ENCODE measurements at places on chromosomes 12 and 14.

GRCh38 chr12:25845415-25845814, 113.1 kb upstream of the RASSF8 start:
- DNase-seq = no peak

DNA sequence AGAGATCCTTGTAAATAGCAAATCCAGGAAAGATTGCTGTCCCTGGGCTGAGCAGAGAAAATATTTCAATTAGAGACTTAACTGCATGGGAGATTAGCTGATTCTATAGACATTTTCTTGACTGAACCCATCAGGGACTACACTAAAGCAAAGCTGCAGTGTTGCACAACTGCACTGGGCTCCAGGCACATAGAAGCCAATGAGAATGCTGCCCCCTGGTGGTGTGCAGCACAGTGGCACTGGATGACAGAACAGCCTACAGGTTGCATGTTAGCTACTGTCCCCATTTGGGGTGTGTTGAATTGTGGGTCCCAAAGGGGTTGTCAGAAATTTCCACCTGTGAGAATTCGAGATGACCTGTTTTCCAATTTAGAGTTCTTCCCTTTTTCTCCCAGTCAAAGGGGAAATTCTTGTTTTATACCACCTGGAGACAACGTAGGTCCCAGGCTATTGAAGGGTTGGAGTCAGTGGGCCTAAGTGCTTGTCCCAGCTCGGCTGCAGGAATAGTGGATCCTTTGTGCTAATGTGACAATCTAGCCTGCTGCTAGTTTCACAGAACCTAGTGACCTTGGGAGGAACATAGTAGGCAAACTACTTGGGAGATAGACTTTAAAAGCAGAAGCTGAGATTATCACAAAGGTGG, 114.7 kb downstream of the SLC8A3 start:
- DNase-seq = peak; percentile 8

DNA sequence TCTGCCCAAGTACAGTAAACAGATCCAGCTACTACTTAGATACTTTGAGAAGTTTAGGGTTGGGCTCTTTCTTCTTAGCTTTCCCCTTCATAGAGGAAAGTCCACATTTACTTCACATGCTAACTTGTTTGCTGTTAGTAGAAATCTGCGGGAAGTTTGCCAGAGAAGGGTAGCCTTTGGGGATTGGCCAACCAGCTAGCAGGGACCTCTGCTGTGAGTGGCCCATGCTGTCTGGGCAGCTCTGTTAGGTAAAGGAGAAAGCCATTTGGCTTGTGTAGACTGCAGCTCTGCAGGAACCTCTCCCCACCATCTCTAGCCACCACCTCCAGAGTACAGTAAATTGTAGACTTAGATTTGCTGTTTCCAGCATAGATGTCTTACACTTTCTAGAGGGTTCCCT, 193.9 kb downstream of the RGS6 start:
- no peak for DNase-seq

GRCh38 chr14:30330445-30330844, 228.5 kb upstream of the G2E3 start:
- DNase-seq = no peak

DNA sequence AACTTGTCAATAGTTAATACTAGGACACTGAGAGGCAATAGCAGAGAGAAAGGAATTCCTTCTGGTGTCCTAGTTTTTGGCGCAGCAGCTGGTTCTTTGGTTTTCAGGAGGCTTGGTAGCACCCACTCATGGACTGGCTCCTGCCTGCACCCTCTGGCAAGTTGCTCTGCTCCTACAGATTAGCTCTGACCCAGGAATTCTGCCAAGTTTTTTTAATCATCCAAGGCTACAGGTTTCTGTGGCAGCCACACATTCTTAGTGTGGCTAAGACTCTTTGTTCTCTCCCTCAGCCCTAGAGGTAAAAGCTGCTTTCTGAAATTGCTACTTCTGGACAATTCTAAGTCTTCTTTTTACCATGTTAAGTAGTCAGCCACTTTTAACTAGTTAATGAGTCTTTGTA, 72.0 kb upstream of the FKBP4 start:
- DNase-seq = no peak

- DNase-seq = no peak
Observed at GRCh38 chr12:86945685-86946196, 689.5 kb upstream of the MGAT4C start.

- no peak for DNase-seq
Observed at GRCh38 chr12:15364221-15365160, 42.2 kb downstream of the PTPRO start.

- no peak for DNase-seq
Observed at GRCh38 chr12:14157088-14157747, 175.8 kb upstream of the GRIN2B start.

- no peak for DNase-seq
Observed at GRCh38 chr14:68104518-68104917, 284.9 kb downstream of the RAD51B start.

- DNase-seq = no peak
Observed at GRCh38 chr14:68199554-68200151, 380.1 kb downstream of the RAD51B start.

GRCh38 chr12:88141425-88141773, 489 bp downstream of the CEP290 start:
- DNase-seq = no peak

GRCh38 chr14:94748667-94749347, 21.1 kb downstream of the GSC start:
- DNase-seq = no peak
